Kidney (tissue), 22 donors: ENCODE measurements at places on chromosomes 4 and X. TPM values are rescaled to one million over a fixed set of nuclear protein-coding genes. Genes with fewer than 3 reads are reported as not detected.
A peak's percentile ranks its signal among the peaks of the same experiment; 100 is the strongest.

GRCh38 chrX:105464618-105465017 is 244.1 kb upstream of the TEX13A start:
- no peak for DNase-seq

- no peak for DNase-seq
These were observed 113.1 kb downstream of the ATP8A1 start for GRCh38 chr4:42543762-42544161.

GRCh38 chr4:152045449-152045806 is 284.6 kb upstream of the GATB start:
- peak; percentile 47 for DNase-seq

DNA sequence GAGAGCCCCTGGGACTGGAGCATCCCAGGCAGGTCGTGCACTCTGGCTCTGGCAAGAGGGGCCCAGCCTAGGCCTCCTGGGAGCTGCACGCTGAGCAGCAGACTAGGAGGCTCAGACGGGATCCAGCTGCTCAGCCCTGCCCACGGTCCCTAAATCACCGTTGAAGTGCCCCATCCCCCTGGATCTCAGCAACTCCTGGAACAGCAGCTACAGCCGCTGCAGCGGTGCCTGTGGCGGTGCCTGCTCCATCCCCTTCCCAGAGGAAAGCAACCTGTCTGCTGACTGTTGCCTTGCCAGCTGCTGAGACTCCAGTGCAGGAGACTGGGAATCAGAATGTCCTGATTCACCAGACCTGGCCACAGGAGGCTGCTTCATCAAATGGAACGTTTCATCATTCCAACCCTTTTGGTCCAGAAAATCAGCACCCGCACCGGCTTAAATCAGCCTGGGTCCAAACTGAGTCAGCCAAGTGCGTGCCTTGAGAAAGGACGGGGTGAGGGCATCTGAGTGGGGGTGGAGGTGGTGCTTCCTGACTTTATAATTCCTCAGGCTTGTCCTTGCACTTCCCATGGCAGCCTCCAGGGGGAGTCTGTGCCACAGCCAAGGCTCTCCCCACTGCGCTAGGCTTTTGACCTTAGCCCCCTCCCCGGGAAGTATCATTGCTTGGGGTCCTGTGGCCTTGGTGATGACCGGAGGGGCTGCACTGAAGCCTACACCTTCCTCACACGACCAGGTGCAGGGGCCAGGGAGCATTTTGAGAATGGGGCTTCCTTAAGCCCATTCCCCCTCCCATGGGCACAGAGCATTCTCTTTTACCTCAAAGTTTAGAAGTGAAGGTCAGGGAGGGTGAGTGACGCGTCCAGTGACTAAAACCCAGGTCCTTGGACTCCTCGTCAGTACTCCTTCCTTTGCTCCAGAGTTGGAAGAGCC is 6.5 kb downstream of the ZNF185 start:
- DNase-seq = peak; percentile 73

- DNase-seq = no peak
These were observed 99.5 kb downstream of the SORBS2 start for GRCh38 chr4:185712350-185713024.

GRCh38 chrX:140110081-140110650 is 144.8 kb upstream of the CXorf66 start:
- no peak for DNase-seq

DNA sequence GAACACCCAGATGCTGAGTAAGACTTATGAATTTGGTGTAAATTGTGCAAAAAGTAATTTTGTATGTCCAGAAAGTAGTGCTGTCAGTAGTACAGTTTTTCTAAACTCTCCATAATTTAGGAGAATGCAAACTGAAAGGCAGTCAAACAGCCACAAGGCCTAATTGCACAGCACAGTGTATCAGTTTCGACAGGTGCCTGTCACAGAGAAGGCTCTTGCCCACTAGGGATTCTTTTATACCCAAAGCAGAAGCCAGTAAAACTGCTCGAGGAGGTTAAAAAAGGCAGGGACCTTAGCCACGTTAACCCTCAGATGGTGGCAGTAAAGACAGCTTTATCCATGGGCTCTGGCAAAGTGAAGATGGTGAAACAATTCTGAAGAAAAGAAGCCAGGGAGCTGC is 69.4 kb upstream of the GATB start:
- no peak for DNase-seq

DNA sequence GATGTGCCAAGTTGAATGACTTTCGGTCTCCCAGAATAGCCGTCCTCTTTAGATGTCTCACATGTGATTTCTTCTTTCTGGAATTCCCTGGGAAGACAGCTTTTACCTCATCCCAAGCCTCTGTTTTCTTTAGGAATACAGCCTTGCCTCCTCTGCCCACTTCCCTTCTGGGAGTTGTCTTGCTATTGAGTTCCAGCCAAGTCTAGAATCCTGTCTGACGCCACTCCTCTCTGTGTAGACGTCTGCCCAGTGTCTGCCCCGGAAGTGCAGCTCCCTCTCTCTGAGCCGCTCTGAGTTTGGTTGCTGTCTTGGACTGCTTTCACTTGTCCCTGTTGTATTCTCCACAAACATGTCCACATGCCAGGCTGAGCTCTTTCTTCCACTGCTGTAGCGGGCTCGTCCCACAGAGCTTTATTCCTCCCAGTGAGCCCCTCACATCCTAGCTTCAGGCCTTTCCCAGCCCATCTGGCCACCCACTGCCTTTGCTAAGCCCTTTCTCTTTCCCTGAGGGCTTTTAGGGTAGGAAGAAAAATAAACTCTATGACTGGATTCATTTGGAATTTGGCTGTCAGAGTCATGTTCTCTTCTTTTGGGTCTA is 9.0 kb upstream of the IGFBP7 start:
- no peak for DNase-seq

GRCh38 chrX:17414839-17415238 is 39.8 kb downstream of the NHS start:
- DNase-seq = no peak

- no peak for DNase-seq
These were observed 9.6 kb upstream of the DLG3 start for GRCh38 chrX:70434914-70435586.

DNA sequence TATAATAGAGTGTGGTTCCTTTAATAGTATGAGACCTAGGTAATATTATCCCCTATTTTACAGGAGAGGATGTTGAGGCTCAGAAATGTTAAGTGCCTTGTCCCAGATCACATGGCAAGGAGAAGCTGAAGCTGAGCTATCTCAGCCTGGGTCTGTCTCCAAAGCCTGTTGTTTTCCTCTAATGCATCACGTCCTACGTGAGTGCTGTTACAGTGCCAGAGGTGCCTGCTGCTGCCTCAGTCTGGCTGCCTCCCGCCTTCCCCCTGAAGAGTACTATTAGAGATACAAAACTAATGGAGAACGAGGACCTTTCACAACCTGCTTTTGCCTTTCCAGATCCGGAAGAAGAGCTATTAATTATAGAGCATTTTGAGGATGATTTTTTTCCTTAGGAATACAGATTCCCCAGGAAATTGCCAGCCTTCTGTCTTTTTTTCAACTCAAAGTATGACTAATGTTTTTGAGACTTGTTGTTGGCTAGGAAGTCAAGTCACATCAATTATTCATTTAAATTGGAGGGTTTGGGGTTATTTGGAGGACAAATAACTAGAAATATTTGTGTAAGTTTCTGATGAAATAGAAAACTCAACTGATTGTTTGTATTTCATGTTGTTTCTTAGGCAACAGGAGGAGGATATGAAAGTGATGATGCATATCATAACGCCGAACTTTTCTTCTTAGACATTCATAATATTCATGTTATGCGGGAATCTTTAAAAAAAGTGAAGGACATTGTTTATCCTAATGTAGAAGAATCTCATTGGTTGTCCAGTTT is 43.9 kb upstream of the MTMR1 start:
- DNase-seq = no peak

DNA sequence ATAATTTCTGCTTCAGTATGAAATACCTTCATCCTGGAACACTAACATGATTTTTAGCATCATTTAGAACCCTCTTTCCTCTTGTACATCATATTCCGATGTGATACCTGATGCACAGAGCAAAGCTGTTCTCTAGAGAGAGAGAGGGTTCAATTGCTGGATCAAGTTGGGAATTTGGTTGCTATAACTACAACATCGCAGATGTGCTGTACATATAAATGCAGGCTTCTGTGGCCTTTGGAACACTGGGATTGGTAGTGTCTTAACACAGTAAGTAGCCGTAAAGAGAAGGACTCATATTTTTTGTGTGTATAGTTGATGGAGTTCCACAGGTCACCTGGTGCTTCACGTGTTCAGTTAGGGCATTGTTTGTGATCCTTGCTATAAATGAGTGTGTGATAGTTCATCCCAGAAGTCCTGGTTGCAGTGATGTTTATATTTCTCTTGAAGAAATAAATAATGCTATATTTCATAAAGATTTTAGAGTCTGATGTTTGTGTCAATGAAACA is 119.2 kb downstream of the RAPGEF2 start:
- DNase-seq = no peak

DNA sequence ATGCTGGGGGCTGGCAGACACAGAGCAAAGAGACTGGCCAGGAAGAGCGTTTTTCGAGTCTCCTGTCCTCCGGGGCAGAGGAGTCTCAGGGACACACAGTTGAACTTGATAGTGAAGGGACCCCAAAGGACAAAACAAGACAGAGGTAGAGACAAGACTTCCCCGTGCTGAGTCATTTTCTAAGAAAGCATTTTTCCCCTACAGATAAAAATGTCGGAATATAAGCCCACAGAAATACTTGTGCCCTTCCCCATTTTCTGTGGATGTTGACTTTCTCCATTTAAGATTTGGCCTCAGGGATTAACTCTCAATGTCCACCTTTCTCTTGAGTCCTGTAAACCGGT is 523 bp upstream of the BTK start:
- DNase-seq = no peak

- no peak for DNase-seq
These were observed 199.0 kb downstream of the GPC3 start for GRCh38 chrX:133786382-133786781.

- no peak for DNase-seq
These were observed 517.4 kb downstream of the FAT4 start for GRCh38 chr4:125832161-125832560.

DNA sequence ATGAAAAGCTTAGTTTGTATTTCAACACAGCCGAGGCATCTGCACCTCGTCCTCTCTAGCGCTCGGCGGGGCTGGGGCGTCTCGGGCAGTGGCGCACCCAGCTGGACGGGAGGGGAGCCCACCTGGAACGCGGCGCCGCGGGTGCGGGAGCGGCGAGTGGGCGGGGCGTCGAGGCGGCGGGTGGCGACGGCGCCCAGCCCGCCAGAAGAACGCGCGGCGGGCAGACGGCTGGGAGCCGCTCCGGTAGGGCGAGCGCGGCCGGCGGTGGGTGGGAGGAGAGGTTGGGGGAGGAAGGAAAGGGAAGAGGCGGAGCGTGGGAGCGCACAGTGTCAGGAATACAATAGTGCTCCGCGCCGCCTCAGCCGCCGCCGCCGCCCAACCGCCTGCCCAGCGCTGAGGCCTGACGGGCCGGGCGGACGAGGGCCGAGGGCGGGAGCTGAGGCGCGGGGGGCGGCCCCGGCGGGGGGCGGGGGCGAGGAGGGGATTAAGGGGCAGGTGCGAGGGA is at the start of gene JADE3:
Gene JADE3 (plus strand): TSS at position 324 of the 505 bp plus-strand sequence. CDS start 72,474 bp downstream, outside the sequence.
- DNase-seq = peak; percentile 86

GRCh38 chrX:115553171-115553570 is 7.8 kb upstream of the PLS3 start:
- DNase-seq = no peak

- DNase-seq = no peak
These were observed 4.6 kb upstream of the PIN4 start for GRCh38 chrX:72176981-72177380.

DNA sequence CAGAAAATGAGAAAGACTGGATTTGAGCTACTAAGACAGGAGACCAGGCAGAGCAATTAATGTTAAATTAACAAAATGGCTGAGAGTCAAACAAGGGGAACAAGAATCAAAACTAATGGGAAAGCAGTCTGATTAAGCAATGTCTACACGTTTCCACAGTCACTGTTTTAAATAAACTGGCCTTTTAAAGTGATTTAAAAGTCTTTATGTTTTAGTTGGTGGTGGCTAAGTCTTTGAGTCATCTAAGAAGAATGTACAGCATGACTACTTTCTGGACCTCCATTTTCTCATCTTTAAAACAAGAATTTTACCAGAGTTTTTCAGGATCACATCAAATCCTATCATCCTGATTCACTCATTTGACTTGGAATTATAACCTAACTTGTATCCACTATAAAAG is 233.8 kb downstream of the ENOX2 start:
- DNase-seq = no peak

DNA sequence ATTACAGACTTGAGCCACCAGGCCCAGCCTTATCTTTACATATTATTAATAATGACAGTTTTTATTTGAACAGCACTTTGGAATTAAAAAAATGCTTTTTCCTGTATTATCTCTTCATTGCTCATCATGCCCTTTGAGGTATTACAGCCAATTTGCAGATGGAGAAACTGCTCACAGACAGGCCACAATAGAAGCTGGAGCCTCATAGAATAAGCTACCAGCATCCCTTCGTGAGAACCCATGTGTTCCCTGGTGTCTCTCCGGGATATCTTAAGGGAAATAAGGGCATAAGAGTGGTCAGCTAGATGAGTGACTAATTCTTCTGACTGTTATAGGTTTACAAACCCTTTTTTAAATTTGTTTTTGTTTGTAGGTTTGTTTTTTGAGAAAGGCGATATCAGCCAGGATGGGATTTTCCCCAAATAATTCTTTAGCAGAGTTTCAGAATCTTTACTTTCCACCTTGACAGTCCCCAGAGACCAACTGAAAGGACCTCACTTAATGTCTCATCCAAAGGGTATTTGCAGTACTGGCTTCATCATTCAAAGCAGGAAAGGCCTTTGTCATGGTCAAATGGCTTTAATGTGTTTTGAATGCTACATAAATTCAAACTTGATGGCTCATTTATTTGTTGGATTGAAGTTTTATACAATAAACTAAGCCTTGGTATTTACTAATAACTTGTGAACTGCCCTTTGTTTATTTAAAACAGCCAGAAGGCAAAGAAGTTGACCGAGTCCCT is 48.0 kb upstream of the SOD3 start:
- peak; percentile 54 for DNase-seq

- no peak for DNase-seq
These were observed 49.2 kb downstream of the IRF2 start for GRCh38 chr4:184424993-184425758.

ESX1 gene
- total RNA-seq = not detected

MAGEB10 gene
- not detected for total RNA-seq

COL4A6 gene
- 3.3 TPM for total RNA-seq

CACNA1F gene
- 0.25 TPM for total RNA-seq

SLC49A3 gene
- 18.2 TPM for total RNA-seq

EGF gene
- total RNA-seq = 3.3 TPM

PRSS48 gene
- total RNA-seq = not detected

NHS gene
- total RNA-seq = 28.9 TPM

MTNR1A gene
- total RNA-seq = 1.5 TPM
